ENCODE measurements at places on chromosomes 1 and 21.
A peak's percentile ranks its signal among the peaks of the same experiment; 100 is the strongest.

DNA sequence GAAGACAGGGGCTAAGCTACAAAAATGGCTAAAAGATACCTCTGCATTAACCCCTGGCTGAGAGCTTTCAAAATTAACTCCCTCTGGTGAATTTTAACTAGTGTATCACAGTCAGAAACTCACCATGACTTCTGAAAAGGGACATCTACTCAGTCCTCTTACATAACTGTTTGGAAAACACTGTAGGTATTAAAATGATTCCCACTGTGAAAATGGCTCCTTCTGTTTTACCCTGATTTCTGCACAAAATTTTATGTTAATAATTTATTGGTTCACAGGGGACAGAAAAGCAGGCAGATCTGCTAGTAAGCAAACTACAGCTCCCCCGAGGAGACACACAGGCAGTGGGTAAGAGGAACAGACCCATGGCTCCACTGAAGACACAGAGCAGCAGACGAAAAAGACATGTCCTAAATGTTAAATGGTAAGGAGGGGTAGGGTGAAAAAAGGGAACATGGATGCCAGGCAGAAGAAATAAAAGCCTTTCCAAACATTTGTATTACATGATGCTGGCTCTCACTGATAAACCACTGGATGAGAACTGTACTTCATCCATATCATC, 111.7 kb downstream of the SLC45A1 start:
- peaks cover 64% of the 10 kb centered on the region for H3K4me1 ChIP-seq
- no peak overlapping the region for H3K27ac ChIP-seq
- peaks cover 15% of the 10 kb centered on the region for H3K36me3 ChIP-seq
- DNase-seq, result no peak

DNA sequence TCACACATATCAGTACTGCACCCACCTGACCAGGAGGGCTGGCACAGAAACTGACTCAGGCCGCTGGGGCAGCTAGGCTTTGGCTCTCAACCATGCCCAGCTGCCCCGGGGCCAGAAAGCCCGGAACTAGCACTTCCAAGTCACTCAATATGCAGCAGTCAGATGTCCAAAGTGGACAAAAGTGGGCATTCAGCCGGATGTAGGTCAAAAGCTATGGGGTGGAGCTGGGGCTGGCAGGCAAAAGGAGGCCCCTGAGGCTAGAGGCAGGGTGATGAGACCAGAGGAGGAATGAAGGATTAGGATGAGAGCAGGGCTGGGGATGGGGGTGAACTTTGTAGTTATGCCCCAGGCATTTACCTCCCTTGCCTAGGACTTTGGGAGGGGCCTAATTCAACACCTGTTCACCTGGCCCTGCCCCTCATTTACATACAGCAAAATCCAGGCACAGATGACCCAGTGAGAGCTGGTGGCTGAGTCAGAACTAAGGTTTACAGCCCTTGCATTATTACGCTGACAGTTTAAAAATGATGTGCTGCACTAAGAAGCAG, 30.7 kb upstream of the EDN2 start:
- no peaks in the 10 kb centered on the region for H3K4me1 ChIP-seq
- H3K36me3 ChIP-seq, result peaks cover 25% of the 10 kb centered on the region
- no peak overlapping the region for H3K4me3 ChIP-seq
- H3K27ac ChIP-seq, result no peak overlapping the region
- H3K27me3 ChIP-seq, result no peaks in the 10 kb centered on the region
- DNase-seq, result no peak

DNA sequence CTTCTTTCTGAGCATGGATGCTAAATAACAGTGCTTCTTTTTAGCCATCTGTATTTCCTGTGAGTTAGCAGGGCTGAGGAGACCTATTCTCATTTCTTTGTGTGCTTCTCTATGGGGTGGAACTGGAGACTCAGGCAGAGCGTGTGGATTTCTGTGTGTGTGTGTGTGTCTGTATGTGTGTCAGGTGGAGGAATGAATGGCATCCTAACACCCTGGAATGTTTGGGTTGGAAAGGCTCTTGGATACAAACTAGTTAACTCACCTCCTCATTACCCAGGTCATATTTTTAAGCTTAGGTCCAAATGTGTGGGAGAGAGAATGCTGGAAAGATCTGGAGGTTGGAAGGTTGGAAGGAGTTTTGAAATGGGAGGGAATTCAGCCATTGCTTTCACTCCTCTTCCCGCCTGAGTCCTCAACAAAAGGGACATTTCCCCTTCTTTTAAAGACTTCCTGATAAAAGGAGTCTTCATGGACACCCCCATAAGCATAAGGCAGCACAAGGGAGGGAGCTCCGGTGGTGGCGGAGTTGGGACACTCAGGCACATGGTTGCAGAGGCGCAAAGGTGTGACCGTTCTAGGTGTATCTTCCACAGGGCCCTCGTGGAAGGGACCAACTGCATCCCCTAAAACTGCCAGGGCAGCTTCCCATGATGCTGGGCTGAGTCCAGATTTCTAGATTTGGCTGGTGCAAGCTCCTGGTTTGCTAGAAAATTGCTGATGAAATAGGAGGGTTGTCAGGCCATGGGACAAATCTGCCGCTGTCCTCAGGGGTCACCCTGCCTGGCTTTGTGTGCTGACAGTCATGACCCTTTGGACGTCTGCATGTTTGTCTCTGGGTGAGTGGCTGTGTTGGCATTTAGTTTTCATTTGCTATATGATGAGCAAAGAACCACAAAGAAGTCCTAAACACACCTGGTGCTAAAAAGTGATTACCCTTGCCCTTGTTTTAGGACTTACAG, 37.6 kb downstream of the MTARC1 start:
- H3K27ac ChIP-seq, result no peak overlapping the region
- DNase-seq, result no peak
- peaks cover 8% of the 10 kb centered on the region for H3K27me3 ChIP-seq
- H3K4me3 ChIP-seq, result no peak overlapping the region
- no peaks in the 10 kb centered on the region for H3K36me3 ChIP-seq

- no peaks in the 10 kb centered on the region for H3K27me3 ChIP-seq
- no peak overlapping the region for H3K27ac ChIP-seq
- DNase-seq, result no peak
- peaks cover 57% of the 10 kb centered on the region for H3K36me3 ChIP-seq
Observed at GRCh38 chr1:183553764-183554163, 36.5 kb downstream of the NCF2 start.

- no peak overlapping the region for H3K4me3 ChIP-seq
- peaks cover 67% of the 10 kb centered on the region for H3K27me3 ChIP-seq
- peaks cover 10% of the 10 kb centered on the region for H3K4me1 ChIP-seq
- DNase-seq, result no peak
Observed at GRCh38 chr1:146016891-146017290, 4.6 kb downstream of the HJV start.

DNA sequence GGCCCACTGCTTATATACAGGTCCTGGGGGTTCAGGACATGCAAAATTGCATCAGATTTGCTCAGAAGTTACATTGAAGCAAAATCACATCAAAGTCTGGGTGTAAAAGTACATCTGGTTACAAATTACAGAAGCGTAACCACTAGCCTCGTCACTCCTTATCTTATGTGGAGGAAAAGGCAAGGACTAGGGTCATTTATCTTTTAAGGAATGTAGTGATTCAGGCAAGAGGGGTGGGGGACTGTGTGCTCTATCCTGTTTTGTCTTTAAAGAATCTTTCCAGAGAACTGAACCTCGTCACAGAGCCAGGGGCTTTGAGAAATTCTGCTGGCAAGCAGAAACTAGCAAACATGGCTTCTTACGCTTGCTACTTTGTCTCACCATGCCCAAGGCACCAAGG, 61.1 kb upstream of the RAB4A start:
- H3K36me3 ChIP-seq, result no peaks in the 10 kb centered on the region
- H3K27me3 ChIP-seq, result peaks cover 6% of the 10 kb centered on the region
- DNase-seq, result no peak
- H3K27ac ChIP-seq, result no peak overlapping the region

- no peak overlapping the region for H3K27ac ChIP-seq
- no peaks in the 10 kb centered on the region for H3K27me3 ChIP-seq
- no peak for DNase-seq
- H3K36me3 ChIP-seq, result no peaks in the 10 kb centered on the region
Observed at GRCh38 chr1:109265016-109265415, 15.7 kb downstream of the CELSR2 start.

- no peak overlapping the region for H3K27ac ChIP-seq
- no peak overlapping the region for H3K4me3 ChIP-seq
- peaks cover 8% of the 10 kb centered on the region for H3K36me3 ChIP-seq
- no peak for DNase-seq
- peaks cover 41% of the 10 kb centered on the region for H3K4me1 ChIP-seq
Observed at GRCh38 chr21:31356440-31356839, 12.4 kb upstream of the TIAM1 start.

- no peak overlapping the region for H3K4me3 ChIP-seq
- no peak for DNase-seq
- H3K27ac ChIP-seq, result no peak overlapping the region
Observed at GRCh38 chr1:112687361-112687760, 12.9 kb downstream of the MOV10 start.

GRCh38 chr1:154463512-154463990, 38.5 kb upstream of the TDRD10 start:
- H3K27me3 ChIP-seq, result no peaks in the 10 kb centered on the region
- H3K27ac ChIP-seq, result peak overlapping the region; percentile 94
- peaks cover 58% of the 10 kb centered on the region for H3K4me1 ChIP-seq
- peaks cover 4% of the 10 kb centered on the region for H3K36me3 ChIP-seq
- peak overlapping the region; percentile 72 for H3K4me3 ChIP-seq
- peak; percentile 82 for DNase-seq

DNA sequence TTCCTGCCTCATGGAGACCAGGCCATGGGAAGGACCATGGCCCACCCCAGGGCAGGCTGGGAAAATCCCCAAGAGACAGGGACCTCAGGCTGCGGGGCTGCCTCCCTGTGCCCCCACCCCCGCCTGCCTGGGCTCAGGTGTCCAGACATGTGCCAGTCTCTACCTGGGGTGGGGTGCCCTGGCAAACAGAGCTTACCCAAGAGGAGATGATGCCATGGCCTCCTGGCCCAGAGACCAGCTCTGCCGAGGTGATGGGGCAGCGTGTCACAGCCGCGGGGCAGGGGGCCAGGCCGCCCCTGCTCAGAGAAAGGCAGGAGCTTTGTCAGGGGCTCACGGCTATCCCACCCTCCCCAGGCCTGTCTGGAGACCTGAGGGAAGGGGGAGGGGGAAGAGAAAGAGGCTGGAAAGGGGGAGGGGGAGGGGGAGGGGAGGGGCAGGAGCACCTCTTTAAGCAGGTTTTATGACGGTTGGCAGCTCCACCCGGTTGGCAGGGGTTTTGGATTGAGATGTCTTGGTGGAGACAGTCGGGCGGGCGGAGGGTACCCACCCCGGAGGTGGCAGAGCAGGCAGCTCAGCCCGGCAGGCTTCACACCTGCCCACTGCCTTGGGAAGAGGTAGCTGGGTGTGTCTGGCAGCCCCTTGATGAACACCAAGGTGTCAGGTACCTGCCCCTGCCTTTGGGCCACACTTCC, 101.5 kb upstream of the IFFO2 start:
- peaks cover 3% of the 10 kb centered on the region for H3K36me3 ChIP-seq
- H3K4me1 ChIP-seq, result peaks cover 11% of the 10 kb centered on the region
- no peak for DNase-seq
- H3K4me3 ChIP-seq, result no peak overlapping the region
- no peak overlapping the region for H3K27ac ChIP-seq
- peaks cover 31% of the 10 kb centered on the region for H3K27me3 ChIP-seq

DNA sequence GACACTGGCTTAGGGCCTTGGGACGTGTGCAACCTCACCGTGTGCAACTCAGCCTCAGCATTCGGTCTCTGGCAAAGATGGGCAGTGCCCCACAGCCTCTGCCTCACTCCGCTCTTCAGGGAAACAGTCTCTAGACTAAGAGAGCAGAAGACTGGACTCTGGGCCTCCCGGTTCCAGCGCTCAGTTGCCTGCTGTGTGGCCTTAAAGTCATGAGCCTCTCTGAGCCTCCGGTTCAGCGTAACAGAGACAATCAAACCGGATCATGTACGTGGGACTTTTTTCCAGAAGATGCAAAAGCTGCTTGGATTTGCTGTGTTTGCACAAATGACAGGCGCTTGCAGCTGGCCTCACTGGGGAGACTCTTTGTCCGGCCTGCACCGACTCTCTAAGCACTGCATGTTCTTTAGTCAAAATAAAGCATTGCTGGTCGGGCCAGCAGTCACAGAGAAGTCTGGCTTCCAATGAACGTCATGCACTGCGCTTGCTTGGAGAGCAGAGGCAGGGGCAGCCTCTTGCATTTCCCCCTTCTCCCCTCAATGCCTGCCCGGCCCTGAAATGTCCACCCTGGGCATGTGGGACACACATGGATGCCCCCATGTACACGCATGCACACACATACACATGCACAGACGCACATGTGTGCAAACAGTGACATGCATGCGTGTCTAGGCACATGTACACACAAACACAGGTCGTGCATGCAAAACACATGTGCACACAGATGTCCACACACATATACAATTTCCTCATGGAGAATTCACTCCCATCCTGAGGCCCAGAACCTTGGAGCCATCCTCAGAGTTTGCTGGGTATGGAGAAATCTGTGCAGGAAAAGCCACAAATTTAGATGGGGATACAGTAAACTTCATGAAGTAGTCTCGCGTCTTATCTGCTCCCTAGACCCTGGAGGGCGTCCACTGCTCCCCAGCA, 152.4 kb downstream of the PRDM16 start:
- no peaks in the 10 kb centered on the region for H3K4me1 ChIP-seq
- no peak overlapping the region for H3K4me3 ChIP-seq
- H3K36me3 ChIP-seq, result no peaks in the 10 kb centered on the region
- no peak for DNase-seq

- H3K4me1 ChIP-seq, result peaks cover 6% of the 10 kb centered on the region
- DNase-seq, result no peak
- H3K36me3 ChIP-seq, result no peaks in the 10 kb centered on the region
- H3K27me3 ChIP-seq, result peaks cover 43% of the 10 kb centered on the region
- H3K4me3 ChIP-seq, result no peak overlapping the region
Observed at GRCh38 chr1:112335351-112335750, 60.7 kb upstream of the CTTNBP2NL start.

GRCh38 chr1:206713910-206714312, 29.2 kb downstream of the MAPKAPK2 start:
- H3K27ac ChIP-seq, result peak overlapping the region; percentile 49
- no peak for DNase-seq
- H3K27me3 ChIP-seq, result no peaks in the 10 kb centered on the region

GRCh38 chr1:67947114-67947513, 103.3 kb downstream of the DIRAS3 start:
- H3K27me3 ChIP-seq, result no peaks in the 10 kb centered on the region
- H3K4me3 ChIP-seq, result no peak overlapping the region
- no peak overlapping the region for H3K27ac ChIP-seq
- no peak for DNase-seq

DNA sequence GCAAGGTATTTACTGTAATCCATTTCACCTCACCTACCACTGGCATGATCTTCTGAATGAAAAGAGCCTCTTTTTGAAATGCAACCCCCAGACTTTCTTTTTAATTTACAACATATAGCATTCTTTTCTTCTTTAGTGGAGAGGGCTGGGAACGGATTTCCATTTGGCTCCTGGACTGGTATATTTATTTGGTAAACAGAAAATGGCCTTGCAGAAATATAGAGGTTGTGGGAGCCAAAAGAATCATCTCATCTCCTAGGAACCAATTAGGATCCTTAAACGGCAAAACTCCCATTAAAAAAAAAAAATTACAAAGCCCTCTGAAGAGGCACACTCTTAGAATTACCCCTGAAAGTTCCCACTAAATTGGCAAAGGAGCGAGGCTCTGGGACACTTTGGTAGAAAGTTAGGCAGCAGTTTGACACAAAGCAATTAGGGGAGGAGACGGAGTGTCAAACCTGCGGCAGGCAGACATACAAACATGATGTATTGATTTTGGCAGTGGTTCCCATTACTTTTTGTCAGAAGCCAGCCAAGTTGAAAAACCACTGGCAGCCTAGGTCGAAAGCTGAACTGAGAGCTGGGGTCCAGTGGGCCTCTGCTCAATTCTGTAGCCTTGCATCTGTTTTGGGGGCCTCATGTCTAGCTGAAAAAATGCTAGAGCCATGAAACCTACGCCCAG, 135.1 kb upstream of the MAGI3 start:
- H3K27me3 ChIP-seq, result peaks cover 20% of the 10 kb centered on the region
- H3K4me1 ChIP-seq, result no peaks in the 10 kb centered on the region
- no peak overlapping the region for H3K4me3 ChIP-seq
- no peak overlapping the region for H3K27ac ChIP-seq
- H3K36me3 ChIP-seq, result no peaks in the 10 kb centered on the region
- no peak for DNase-seq

All from T-helper 2 cell treated with Interferon-gamma antibody and Interleukin-4, amounts not matched to agents 5 μg/mL and 100 μg/mL, for 36 hours (primary cell).